ENCODE measurements at places on chromosomes 4 and X.

- DNase-seq: no peak
Measured at GRCh38 chr4:138540056-138540800, 298.1 kb upstream of the SLC7A11 start.

- DNase-seq: no peak
Measured at GRCh38 chr4:125590158-125590557, 275.4 kb downstream of the FAT4 start.

GRCh38 chr4:184506527-184507121 is 32.3 kb upstream of the IRF2 start:
- no peak for DNase-seq

DNA sequence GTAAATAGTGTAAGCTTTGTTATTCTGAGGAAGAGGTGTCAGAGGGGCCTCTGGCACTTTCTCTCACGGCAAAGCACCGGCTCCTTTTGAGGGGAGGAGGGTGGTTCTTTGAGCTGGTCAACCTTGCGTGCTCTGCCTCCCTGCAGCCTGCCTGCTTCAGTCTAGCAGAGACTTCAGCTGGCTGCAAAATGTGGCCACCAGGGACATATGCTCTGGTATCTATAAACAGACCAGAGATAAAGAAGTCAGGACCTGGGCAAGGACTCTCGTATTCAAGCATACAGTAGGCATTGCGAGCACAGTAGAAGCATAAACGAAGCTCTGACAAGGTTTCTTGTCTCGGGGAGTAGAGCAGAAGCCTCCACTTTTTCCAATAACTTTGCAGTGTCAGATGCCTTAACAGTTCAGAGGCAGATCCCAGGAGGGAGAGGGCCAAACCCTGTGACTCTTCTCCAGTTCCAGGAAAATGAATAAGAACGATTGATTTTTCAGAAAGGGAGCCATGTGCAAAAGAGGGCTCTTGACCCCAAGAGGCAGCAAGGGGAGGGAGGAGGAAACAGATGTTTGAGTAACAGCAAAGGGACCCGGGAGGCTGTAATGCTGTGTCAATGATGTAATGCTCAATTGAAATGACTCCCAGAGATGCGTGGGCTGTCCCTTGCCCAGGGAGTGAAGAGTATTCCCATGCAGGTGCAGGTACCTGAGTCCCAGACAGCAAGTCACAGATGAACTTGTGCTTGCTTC is 57.9 kb upstream of the TEX13D start:
- DNase-seq: no peak

- DNase-seq: no peak
Measured at GRCh38 chr4:5568931-5569330, 139.4 kb downstream of the EVC2 start.

DNA sequence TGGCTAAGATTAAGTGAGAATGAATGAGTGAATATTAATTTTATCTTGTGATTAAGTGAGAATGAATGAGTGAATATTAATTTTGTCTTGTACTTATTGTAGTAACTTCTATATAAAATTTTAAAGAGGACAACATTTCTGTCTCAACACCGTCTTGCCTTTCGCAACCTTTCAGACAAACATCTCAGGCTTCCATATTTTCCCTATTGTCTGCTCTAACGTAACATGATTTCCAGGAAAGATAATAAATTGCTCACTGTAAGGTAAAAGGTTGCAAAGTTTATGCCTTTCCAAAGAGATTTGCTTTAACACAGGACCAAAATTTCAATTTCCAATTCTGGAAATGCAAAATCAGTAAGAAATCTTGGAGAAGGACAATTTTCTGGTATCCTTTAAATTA is 41.7 kb upstream of the SLC39A8 start:
- no peak for DNase-seq

DNA sequence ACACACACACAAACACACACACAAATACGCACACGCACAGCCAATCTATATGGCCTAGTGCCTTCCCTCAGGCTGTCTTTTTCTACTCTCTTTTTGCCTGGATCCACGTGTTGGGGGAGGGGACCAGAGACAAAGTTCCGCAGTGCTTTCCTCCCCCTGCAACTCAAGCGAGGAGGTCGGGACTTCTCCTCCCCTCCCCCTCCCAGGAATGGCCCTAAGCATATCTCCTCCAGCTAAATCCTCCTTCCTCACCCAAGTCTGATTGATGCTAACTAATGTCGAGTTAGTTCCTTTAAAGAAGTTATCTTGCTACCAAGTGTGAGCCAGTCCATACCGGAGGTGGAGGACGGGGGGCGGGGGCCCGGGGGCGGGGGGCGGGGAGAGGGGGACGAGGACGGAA is 141.2 kb upstream of the ZIC3 start:
- DNase-seq: no peak

Data from NCI-H2107 (cell line).